ENCODE measurements at places on chromosomes 5 and 9.

DNA sequence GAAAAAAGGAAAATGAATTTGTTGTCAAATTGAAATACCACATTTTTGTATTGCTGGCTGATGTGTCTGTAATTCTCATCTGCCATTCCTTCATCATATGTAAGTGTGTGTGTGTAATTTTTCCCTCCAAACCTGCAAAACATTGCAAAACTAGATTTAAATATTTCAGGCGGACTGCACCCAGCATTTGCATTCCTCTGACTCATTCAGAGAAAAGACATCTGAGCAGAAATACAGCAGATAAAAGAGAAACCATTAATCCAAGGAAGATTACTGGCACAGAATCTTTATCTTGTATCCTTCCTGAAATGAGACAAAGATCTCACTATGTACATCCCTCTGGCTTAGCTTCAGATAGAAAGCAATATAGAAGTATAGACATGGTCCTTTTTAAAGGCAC, 275.3 kb downstream of the TMEM38B start:
- no peak for DNase-seq

DNA sequence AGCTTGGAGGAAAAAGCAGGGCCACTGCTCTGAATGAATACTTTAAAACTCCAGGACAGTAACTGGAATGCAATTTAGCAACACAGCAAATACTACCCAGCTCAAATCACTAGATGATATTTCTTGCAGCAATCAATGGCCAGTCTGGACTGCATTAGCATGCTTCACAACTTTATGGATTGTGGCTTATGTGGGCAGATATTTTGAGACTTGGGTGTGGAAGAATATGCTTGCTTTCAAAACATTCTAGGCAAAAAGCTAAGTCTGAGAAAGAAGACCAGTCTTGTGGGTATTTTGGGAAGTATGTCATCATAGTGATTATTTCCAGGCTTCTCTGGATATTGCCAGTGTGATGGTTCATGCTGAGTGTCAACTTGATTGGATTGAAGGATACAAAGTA, 3.1 kb downstream of the RANBP3L start:
- DNase-seq = no peak

DNA sequence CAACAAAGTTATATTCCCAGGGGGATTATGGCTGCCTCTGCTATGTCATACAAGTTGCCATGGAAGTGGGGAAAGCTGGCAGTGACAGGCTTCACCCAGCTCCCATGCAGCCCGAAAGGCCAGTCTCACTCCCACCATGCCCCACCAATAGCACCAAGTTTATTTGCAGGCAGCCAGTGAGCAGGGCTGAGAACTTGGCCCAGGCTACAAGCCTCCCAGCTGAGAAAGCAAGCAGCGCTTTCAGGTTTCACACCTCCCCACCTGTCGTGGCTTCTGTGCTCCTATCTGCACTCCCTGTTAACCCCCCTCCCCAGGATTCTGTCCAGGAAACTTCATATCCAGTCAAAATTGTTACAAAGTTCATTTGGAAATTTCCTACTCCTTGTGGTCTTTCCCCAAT, 155.0 kb downstream of the SAXO1 start:
- DNase-seq = no peak

DNA sequence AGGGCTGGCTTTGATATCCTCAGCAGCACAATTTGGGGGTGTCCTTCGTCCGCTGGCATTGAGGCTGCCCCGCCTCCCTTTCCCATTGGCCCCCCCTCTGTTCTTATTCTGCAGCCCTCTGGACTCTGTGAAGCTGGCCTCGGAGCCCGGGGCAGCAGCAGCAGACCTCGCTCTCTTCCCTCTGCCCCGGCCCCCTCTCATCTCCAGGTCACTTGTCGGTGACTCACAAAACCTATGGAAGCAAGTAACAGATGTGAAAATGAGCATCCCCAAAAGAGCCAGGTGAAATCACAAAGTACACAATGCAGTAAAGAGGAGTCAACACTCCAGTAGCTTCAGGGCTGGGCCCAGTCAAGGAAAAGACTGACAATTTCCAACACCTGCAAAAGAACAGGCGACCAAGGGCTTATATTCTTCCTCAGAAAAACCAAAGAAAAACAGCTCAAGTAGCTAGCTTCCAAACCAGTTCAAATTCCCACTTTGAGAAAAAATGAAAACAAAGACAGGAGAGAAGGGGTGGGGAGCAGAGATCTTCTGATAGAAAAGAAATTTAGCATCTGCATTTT, 97.5 kb downstream of the ZNF608 start:
- DNase-seq = no peak

- DNase-seq = no peak
These were observed 38.9 kb downstream of the ASTN2 start for GRCh38 chr9:117375956-117376355.

GRCh38 chr5:72478684-72479083, 28.5 kb downstream of the ZNF366 start:
- no peak for DNase-seq

DNA sequence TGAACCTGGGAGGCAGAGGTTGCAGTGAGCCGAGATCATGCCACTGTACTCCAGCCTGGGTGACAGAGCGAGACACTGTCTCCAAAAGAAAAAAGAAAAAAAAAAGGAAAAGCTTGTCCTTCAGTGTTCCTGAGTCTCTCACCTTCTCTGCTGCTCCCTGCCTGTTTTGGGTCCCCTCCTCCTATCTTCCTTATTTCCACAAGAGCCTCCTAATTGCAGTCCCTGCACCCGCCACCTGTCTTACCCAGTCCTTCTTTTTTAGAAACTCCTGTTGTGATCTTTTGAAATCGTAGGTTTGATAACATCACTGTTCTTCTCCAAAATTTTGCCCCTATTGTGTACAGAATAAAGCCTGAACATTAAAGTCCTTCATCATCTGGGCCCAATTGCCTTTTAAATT, 234.9 kb downstream of the SH3GL2 start:
- DNase-seq = no peak

GRCh38 chr5:608429-609370, 3.4 kb upstream of the CEP72 start:
- no peak for DNase-seq

- no peak for DNase-seq
These were observed 131.1 kb upstream of the FBXL7 start for GRCh38 chr5:15368835-15369234.

- DNase-seq = no peak
These were observed 6.3 kb downstream of the CRHBP start for GRCh38 chr5:76958991-76959767.

- DNase-seq = no peak
These were observed 103.6 kb upstream of the PAM start for GRCh38 chr5:102651466-102651865.

- DNase-seq = peak; percentile 57
These were observed 583 bp downstream of the DIAPH1 start for GRCh38 chr5:141618030-141618803.

- no peak for DNase-seq
These were observed 21.9 kb upstream of the TERT start for GRCh38 chr5:1316588-1317340.

DNA sequence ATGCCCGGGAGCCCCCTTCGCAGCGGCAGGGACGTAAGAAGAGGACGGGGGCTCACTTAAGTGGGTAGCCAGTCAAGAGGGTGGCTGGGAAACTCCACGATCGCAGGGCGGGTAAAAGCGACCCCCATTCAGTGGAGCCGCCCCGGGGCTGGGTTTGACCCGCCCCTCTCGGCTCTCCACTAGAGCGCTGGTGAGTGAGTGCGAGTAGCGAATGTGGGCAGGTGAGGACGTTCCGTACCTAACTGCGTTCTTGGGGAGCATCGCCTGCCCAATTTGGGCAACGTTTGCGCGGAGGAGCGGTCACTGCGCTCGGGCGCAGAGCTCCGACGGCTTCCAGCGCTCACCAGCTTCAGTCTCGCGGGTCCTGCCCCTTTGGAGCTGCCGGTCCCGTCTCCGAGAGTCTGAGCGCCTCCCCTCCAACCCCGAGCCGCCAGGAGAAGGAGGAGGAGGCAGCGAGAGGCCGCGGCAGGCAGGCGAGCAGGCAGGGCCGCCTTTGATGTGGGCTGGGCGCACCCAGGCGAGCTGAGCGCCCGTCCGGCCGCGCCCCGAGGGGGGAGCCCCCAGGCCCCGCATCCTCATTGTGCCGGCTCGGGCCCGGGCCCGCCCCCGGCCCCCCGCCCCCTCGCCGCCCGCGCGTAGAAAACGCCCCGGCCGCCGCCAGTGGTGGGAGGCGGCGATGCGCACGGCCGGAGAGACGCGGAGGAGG, at the start of gene FGF18:
Gene FGF18, plus strand, starts transcription at position 666 of the 706 bp plus-strand sequence. CDS start 553 bp downstream, outside the sequence.
- DNase-seq = peak; percentile 81

DNA sequence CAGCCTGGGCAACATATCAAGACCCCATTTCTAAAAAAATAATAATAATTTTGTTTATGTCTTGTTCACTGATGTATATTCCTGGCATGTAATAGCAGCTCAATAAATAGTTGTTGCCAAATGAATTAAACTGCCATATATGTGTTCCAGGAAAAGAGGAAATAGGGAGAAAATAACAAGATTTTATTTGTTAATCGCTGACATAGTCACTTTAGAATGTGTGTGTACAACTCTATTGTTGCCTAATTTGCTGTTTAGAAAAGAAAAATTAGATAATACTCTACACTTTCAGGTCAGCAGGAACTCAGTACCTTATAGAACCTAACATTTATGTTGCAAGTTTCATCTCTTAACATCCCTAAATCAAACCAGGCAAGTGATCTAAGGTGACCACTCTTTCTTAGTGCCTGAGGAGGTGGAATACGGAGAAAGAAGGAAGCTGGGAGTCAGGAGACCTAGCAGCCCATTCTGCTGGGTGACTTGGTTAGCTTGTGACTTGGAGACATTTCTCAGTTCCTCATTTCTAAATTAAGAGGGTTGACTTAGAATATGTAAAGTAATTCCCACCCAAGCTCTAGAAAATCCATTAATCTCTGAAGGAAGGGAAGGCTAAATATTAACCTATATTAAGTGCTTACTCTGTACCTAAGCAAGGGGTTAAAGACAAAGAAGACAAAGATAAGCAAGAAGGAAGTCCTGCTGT, 110.3 kb upstream of the IQGAP2 start:
- DNase-seq = peak; percentile 51

Data from GM20000 (cell line).